CD4-positive, alpha-beta T cell treated with Interleukin-4 for 4 hours (primary cell): ENCODE measurements at places on chromosomes 7 and 10.

- no peak for DNase-seq
Measured at GRCh38 chr7:120441850-120442249, 168.9 kb downstream of the KCND2 start.

GRCh38 chr10:73923935-73924598 is 13.1 kb downstream of the PLAU start:
- DNase-seq: no peak

GRCh38 chr7:33632840-33633525 is 272.4 kb upstream of the BMPER start:
- DNase-seq: no peak

DNA sequence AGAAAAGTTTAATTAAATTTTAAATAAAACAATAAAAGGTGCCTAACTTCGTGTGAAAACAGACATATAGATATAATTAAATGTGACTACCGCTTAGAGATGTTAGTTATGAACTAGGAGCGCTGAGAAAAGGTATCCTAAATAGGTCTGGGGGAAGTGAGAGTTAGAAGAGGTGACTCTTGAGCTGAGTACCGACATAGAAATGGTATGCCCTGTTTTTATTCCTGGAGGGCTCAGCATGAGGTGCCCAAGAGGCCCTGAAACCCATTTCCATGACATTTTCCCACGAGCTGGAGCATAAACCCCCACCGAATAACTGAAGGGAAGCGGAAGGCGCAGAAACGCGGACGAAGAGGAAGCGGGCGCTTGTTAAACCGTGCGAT is 433 bp upstream of the STARD3NL start:
- DNase-seq: no peak

DNA sequence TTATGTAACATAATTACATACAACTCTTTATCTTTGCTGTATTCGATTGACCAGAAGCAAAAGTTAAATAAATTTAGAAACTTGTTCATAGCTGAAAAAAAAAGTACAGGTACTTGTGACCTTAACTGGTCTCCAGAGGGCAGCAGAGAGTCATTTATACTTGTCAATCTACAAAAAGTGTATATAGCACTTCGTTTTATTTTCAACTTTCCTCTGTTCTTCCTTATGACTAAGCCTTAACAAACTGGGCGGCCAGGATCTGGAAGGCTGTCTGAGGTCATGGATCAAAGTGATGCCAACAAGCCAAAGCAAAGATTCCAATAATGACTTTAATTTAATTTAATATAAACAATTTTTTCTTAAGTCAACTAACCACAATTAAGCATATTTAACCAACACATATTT is 29.8 kb downstream of the C10orf67 start:
- peak; percentile 66 for DNase-seq

GRCh38 chr10:6052247-6053221 is 9.6 kb downstream of the IL2RA start:
- DNase-seq: peak; percentile 86

DNA sequence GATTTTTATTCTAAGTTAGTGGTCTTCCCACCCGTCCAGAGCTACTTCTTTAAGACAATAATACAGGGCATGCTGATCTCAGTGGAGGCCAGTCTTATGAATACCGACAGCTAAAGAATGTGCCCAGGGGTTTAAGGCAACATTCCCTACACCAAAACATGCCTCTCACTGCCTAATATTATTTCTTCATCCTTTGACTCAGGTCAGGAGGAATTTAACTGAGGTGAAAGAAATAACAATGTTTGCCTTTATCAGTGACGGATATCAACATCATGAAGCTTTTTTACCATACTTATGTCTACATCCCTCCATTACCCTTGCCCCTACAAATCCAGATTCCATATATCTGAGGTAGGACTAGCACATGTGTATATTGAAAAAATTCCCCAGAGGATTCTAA is 33.3 kb upstream of the TES start:
- DNase-seq: no peak

DNA sequence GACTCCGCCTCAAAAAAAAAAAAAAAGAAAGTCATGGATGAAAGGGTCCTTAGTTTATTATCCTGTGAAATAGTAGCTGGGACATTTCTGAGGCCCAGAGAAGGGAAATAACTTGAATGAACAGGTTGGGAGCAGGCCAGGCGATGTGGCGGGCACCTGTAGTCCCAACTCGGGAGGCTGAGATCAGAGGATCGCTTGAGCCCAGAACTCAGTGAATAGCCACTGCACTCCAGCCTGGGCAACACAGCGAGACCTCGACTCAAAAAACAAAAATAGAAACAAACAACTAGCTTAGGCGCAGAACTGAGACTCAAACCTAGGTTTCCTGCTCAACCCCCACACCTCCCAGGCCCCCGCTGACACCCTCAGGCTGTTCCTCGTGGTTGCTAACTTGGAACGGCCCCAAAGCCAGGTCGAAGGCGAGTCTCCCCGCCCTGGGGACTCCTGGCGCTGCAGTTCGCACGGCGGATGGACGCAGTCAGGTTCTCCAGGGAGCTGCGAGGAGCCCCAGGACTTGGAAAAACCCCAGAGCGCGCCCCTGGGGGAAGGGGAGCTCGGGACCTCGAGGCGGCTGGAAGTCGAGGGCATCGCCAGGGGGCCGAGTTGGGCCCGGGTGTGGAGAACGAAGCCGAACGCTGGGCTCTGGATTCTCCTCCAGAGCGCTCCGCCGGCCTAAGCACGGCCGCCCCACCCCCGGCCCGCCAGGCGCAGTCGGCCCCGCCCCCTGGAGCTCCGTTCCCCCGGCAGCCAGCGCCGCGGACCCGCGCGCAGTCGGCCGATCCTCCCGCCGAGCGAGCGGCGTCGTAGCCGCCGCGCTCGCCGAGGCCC is at the start of gene STOX1:
TSS of gene STOX1 (plus strand) at position 768 of the 828 bp plus-strand sequence. CDS start 93 bp downstream, outside the sequence.
- peak; percentile 15 for DNase-seq

GRCh38 chr10:132932461-132933307 is 9.7 kb downstream of the CFAP46 start:
- no peak for DNase-seq

- DNase-seq: no peak
Measured at GRCh38 chr7:78499971-78500370, 701.4 kb downstream of the PHTF2 start.

DNA sequence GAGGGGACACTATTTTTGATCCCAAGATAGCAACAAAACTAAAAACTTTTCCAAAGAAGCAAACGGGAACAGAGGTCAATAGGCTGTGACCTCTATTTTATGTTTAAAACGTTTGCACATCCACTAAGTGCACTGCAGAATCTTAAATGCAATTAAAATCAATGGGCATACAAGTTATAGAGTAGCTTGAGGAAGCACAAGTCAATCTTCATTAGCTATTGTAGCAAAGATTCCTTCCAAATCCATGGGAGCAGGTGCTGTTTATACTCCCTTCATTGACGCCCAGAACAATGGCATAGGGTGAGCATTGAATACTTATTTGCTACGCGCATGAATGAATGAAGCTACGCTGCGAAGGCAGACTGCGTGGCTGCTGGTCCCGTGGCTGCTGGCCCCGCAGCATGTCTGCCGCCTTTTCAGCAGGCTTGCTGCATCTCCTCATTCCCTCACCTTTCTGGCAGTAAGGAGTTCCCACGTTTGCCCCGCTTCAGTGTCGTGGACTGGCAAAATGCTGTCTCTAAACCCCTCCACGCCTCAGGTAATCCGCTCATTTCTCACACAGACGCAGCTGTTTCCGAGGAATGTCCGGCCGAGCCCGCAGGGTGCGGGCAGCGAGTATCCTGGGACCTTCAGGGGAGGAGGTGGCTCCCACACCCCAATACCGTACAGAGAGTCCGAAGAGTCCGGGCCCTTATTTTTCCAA is 754 bp upstream of the PHYHIPL start:
- DNase-seq: no peak

GRCh38 chr7:1330801-1331425 is 98.2 kb downstream of the UNCX start:
- no peak for DNase-seq

- no peak for DNase-seq
Measured at GRCh38 chr10:99672884-99673283, 13.6 kb downstream of the ENTPD7 start.

- no peak for DNase-seq
Measured at GRCh38 chr10:79411546-79412495, 33.6 kb downstream of the ZCCHC24 start.

DNA sequence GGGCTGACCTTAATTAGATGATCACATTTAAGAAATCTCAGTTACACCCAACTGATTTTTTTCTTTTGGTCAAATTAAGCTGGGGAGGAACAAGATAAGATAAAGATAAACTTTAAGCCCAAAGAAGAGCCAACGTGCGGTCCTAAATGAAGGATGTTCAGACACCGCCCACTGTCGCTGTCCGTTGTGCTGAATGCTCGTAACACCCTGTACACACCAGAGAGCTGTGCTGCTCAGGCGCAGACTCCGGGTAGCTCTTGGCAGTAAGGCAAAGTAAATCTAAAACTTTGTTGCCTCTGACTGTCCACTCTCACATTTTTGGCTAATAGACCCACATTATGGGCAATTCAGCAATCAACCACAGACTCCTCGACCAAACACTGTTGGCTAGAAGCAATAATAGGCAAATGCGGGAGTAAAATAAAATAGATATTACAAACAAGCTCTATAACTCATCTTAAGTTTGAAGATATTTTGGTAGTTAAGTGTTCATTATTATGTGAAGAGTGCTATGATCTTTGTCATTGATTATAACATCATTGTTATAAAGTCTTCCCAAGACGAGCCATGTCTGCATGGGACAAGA is 57.1 kb downstream of the PLPP4 start:
- DNase-seq: no peak

DNA sequence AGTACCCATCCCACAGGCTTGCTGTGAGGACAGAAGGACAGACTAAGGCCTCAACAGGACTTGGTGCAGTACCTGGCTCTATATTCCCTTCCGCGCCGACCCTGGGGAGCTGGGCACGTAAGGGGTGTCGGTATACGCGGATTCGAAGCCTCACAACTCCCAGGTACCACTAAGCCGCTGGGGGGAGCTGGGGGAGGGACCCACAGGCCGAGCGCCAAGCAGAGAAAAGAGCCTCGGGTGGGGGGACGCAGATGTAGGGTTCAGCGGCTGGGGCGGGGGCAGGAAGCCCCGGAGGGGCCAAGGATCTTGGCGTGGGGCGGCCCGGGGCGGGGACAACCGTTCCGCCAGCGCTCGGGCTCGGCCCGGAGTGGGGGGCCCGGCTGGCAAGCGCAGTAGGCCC is 126.4 kb upstream of the ZNF746 start:
- DNase-seq: peak; percentile 37

GRCh38 chr7:21377545-21377944 is 50.3 kb upstream of the SP4 start:
- no peak for DNase-seq

- no peak for DNase-seq
Measured at GRCh38 chr10:101570428-101571270, 17.4 kb downstream of the POLL start.

DNA sequence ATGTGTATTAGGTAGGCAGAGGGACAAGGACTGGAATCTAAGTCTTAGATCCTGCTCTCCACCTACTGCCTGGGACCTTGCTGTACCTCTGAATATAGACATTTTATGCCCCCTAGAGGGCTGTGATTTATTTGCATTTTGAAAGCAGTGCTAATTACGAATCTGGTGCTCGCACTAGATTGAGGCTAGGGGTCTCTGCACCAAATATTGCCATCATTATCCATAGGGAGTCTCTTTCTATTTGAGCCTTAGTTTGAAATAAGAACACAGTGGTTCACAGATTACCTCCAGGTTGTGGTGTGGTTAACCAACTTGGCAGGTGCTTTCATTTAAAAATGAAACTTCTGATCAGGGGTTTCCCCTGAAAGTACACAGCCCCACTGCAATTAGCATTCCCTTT is 41.8 kb downstream of the CNNM1 start:
- no peak for DNase-seq
